ENCODE measurements at places on chromosomes 6 and 20.

GRCh38 chr6:164085091-164086075 is 670.9 kb downstream of the QKI start:
- DNase-seq: no peak

DNA sequence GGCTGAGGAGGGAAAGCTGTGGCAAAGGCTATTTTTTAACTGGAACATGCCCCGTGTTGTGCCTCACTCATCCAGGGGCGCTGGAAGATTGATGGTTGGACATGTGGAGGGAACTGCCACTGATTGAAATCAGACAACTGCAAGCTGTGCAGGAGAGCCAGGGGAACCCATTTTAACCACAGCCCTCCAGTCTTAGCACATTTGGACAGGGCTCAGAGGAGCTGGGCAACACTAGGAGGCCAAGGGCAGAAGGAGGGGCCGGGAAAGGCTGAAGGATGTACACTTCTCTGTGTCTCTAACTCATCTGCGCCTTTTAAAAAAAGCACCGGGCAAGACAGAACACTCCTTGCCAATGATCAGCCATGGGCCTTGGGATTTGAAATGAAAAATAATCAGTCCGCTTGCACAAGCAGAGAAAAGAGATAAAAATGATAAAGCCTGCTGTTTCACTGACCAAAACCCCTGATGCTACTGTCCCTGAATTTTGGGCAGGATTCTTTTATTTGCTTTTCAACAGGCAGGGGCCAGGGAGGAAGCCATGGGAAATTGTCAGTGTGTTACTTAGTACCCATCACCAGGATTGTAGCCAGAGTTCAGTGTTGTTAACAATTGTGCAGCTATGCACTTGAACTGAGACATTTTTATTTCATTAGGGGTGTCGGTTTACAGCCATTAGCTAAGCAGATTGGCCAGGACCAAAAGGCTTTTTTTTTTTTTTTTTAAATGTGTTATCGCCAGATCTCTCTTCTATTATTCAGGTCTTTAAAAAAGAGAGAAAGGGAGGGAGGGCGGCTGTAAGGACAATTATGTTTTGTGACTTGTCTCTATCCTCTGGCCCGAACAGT is 109.3 kb upstream of the EYA4 start:
- no peak for DNase-seq

GRCh38 chr6:38417521-38417920 is 222.2 kb downstream of the BTBD9 start:
- no peak for DNase-seq

- DNase-seq: no peak
These were observed 608.2 kb downstream of the PRKN start for GRCh38 chr6:162119341-162119740.

GRCh38 chr6:130625825-130626527 is 201.2 kb upstream of the SMLR1 start:
- DNase-seq: no peak
